Neural crest cell (in vitro differentiated cells): ENCODE measurements at places on chromosomes 11 and 22.

DNA sequence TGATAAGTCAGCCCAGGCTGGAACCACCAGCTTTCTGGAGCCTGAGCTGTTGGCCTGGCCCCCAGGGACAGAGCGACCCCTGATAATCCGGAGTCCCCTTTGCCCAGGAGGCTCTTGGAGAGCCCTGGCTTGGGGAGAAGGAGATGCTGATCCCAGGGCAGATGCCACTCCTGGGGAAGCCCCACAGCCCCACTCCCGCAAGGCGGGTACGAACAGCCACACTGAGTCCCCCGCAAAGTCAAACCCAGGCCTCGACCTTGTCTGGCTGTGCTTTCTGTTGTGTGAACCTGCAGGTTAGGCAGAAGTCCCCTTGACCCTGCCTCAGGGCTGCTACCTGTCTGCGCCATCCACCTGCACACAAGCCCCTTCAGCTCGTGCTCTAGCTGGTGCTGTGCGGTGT is 108.0 kb downstream of the KCNQ1OT1 start:
- no peak for DNase-seq

DNA sequence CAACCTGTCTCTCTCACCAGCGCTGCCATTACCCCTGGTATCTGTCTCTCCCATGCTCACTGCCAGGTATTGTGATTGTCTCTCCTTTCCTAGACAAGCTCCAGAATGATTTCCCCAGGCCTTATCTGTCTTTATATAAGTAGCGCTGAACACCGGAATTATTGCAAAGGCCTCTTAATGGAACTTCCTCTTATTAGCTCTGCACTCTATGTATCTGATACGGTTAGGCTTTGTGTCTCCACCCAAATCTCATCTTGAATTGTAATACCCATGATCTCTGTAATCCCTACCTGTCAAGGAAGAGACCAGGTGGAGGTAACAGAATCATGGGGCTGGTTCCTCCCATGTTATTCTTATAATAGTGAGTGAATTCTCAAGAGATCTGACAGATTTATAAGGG is 39.3 kb downstream of the DDI1 start:
- DNase-seq, result no peak

- DNase-seq, result no peak
These were observed 2.1 kb upstream of the DPAGT1 start for GRCh38 chr11:119103793-119104192.

DNA sequence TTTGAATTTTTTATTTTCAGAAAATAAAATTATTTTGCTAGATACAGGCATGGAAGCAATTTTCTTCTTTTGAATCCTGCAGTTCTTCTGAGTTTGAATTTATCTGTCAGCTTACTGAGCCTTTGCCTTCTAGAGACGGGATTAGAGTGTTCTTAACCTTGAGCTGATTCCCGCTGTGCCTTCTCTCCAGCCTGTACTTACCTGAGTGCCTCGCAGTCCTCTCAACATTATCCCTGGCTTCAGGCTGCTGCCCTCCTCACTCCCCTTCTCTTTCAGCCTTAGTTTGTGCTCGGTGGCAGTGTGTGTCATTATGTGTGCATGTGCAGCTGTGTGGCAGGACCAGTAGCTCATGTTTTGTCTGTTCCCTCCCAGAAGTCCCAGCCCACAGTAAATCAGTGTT is 24.3 kb downstream of the OSBP2 start:
- no peak for DNase-seq

GRCh38 chr11:2237457-2238238 is 32.7 kb downstream of the ASCL2 start:
- no peak for DNase-seq

- DNase-seq, result no peak
These were observed 1.2 kb upstream of the NUP50 start for GRCh38 chr22:45162531-45162930.

- DNase-seq, result peak; percentile 81
These were observed 33.1 kb upstream of the SLC35C1 start for GRCh38 chr11:45771566-45772448.

GRCh38 chr11:64060861-64061444 is 25.2 kb downstream of the FLRT1 start:
- DNase-seq, result peak; percentile 58

DNA sequence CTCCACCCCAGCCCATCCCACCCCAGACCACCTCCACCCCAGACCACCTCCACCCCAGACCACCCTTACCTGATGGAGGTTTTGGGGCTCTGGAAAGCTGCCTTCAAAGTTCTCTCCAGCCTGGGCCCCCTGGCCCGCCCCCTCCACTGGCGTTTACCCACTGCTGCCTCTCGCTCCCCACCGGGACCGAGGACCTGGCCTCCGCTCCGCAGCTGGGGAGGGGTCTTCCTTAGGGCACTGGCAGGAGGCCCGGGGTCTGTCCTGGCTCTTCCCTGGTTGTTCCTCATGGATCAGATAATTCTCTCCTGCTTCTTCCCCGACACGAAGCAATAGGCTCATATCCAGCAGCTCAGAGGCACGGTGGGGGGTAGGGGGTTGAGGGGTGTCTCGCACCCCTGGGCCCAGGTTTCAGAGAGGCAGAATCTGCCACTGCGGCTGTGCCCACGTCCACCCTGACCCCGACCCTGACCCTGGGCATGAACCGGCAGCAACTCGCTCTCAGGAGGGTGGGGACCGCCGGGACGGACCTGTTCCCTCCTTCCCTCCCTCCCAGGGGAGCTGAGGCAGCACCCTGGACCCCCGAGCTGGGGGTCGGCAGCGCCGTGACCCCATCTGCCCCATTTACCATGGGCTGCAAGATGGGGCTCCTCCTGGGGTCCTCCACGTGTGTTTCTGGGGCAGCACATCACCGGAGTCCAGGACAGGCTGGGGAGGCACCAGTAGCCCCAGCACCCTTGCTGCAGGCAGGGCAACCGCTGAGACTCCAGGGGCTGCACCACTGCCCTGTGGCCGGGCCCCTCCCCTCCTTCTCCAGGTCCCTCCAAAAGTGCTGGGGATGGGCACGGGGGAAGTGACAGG is 12.9 kb downstream of the KRTAP5-5 start:
- DNase-seq, result no peak

DNA sequence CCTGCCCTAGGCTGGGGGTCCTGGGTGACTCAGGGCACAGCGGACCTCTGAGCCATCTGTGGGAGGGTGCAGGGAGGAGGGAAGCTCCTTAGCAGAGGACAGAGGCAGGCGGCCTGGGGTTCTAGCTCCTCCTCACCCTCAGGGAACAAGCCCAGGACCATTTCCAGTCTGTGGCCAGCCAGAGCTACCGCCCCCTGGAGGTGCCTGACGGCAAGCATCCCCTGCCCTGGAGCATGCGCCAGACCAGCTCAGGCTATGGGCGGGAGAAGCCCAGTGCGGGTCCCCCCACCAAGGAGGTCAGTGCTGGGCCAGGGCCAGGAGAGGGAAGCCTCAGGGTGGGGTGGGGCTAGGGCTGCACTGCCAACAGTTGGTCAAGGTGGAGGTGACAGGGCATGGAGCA is 26.0 kb upstream of the LRRC10B start:
- peak; percentile 67 for DNase-seq

DNA sequence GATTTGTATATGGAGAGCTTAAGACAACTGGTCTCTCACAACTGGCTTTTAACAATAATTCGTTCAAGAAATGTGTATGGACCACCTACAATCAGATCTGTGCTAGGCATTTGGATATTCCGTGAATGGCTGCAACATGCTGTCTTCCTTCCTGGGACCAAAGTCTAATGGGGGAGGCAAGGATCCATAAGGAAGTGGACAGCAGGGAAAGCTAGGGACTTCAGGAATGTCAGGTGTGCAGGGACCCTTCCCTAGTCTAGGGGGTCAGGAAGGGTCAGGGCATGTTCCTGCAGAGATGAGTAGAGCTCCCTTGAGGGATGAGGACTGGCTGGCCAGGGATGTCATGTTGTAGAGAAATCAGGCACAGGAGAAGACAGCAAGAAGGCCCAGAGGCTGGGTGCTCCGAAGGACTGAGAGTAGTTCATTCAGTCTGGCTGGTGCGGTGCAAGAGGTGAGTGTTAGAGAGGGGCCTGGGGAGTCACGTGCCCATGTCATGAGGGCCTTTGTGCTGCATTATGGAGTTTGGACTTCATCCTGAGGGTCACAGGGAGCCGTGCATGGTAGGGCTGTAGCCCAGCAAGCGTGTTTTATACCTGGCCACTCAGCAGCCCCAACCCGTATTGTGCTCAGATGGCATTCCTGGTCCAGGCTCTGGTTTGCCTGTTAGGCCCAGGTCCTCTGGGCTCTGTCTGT is 8.5 kb upstream of the NECTIN1 start:
- no peak for DNase-seq

GRCh38 chr11:69480547-69481392 is 693 bp upstream of the LINC01488 start:
- no peak for DNase-seq

- no peak for DNase-seq
These were observed 89.1 kb upstream of the RTL6 start for GRCh38 chr22:44586999-44587736.

DNA sequence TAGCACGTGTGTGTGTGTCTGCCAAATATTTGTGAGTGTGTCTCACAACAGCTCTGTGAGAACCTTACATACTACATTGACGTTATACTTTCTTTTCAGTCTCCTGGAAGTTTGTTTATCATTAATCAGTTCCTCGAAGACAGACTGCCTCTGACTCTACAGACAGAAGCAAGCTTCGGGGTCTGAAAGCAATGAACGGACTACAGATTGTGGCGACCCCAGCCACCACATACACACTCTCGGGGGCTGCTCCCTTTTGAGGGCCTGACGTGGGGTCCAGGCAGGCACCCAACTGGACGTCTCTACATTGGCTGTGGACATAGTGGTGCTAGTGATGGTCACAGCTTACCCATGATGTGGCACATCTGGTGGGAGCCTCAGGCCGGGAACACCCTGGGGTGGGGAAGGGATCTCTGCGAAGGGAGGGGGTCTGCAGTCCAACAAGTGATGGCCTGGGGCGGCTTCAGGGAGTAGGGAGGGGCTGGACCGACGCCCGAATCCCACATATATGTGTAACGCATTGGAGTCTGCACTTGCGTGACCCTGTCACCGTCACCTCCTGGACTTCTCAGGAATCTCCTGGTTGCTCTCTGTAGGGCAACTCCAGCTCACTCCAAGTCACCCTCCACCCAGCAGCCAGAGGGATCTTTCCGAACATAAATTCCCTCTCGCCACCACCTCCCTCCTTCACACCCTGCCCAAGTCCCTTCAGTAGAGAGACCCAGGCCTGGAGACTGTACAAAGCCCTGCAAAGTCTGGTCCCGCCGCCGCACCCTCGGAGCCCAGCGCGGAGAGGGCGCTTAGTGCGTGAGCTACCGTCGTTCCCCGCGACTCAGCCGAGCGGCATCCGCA is 30.4 kb upstream of the TRIM29 start:
- DNase-seq, result no peak

GRCh38 chr11:109040303-109040702 is 375.4 kb downstream of the DDX10 start:
- no peak for DNase-seq

DNA sequence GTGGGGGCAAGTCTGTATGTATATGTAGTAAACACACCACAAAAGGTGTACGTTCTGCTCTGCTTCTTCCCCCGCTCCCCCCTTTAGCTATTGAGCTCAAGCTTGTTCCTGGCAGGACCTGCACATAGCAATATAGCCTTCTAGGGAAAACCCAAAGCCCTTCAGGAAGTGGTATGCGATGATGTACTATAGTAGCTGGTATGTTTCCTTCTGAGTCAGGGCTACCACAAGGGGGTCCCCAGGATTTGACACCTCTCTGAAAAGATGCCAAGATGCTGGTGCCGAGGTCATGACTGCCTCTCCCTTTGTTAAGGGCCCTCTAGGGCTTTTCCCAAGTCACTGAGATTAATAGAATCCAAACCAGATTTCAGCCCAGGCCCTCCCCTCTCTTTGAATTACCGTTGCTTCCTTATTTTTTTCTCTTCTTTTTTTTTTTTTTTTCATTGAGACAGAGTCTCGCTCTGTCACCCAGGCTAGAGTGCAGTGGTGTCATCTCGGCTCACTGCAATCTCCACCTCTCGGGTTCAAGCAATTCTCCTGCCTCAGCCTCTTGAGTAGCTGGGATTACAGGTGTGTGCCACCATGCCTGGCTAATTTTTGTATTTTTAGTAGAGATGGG is 268.4 kb downstream of the ETS1 start:
- DNase-seq, result no peak

DNA sequence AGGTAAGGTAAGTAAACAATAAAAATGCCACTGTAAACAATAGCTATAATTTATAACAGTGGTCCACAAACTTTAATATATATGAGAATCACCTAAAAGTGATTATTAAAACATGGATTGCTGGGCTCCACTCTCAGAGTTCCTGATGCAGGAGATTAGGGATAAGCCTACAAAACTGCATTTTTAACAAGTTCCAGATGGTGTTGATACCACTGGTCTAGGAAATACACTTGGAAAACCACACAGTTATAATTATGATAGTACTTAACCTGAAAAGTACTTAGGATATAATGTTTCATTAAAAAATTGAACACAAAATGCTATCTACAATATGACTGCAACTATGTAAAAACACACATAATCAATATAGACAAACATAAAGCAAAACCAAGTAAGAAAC is 20.4 kb downstream of the FCHSD2 start:
- DNase-seq, result no peak

DNA sequence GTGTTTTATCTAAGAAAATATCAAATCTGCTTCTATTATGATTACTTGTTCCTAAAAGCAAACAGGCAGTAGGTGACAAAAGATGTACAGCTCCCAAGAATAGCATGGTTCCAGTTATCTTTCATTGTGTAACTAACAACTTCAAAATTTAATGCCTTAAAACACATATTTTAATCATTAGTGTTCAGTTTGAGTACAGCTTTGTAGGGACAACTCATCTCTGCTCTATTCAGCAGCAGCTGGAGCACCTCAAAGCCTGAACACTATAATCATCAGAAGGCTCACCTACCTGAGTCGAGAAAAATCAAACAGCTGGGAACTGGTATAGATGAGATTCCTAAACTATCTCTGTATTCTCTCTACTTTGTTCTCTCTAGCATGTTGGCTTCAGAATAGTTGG is 24.3 kb upstream of the OR5B12 start:
- no peak for DNase-seq

DNA sequence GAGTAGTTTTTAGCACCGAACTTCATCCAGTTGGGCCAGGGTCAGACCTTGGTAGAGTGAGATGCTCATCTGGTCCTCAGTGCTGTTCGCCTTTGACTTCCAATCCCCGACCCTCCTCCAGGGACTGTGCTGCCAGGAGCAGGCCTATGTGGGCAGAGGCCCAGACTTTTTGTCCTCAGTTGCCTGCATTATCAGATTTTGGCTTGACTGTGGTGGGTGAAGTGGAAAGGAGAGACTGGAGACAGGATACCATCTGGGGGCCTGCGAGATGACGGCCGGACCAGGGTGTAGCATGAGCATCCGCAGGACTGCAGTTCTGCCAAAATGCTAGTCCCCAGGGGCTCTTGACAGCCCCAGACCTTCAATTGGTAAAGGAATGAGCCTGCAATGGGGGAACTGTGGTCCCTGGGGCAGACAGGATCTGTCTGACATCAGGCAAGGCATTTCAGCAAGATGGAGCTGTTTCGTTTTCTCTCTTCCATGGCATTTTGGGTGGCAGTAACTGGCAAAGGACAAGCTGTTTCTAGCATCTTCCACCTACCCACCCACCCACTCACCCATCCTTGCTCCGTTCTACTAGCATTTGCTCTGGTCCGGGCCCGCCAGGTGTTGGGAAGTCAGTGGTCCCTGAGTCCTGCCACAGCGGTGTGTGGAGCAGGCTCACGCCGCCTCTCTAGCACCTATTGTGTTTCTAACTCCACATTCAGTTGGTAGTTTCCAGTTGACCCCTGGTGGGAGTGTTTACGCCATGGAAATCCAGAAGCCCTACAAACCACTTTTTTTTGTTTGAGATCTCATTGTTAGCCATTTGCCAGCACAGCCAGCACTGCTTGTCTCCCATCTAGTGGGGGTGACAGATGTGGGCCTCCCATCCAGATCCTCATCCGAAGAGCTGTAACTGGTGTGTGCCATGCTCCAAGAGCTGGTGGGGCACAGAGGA is 53.5 kb downstream of the OTOG start:
- DNase-seq, result no peak
